ENCODE measurements at places on chromosomes 5 and 9.

DNA sequence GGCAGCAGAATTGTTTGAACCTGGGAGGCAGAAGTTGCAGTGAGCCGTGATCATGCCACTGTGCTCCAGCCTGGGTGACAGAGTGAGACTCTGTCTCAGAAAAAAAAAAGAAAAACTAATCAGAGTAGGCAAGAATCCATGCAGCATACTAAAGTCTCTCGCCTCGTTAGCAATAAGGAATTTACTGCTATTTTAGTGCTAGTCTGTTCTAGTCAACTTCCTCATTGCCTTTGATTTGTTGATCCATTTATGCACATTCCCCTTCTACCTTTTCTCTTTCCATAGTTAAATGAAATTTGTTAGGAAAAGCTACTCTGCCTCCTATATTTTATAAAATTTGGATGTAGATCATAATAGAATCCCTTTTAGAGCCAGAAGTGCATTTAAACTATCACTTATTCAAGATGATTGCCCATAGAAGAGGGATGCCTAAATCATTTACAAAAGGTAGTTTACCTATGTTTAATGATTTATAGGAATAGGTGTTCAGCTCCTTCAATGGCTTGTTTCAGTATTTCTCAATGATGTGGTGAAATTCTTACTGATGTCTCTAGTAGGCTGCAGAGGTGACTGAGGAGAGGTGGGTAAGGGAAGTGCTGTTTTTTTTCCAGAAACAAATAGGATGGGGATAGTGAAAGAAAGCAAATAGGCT lies 1.9 kb downstream of the LRRC19 start:
- DNase-seq: no peak
- no peak overlapping the region for H3K27ac ChIP-seq
- no peaks in the 10 kb centered on the region for H3K27me3 ChIP-seq
- H3K4me1 ChIP-seq: no peaks in the 10 kb centered on the region
- no peak overlapping the region for H3K4me3 ChIP-seq

DNA sequence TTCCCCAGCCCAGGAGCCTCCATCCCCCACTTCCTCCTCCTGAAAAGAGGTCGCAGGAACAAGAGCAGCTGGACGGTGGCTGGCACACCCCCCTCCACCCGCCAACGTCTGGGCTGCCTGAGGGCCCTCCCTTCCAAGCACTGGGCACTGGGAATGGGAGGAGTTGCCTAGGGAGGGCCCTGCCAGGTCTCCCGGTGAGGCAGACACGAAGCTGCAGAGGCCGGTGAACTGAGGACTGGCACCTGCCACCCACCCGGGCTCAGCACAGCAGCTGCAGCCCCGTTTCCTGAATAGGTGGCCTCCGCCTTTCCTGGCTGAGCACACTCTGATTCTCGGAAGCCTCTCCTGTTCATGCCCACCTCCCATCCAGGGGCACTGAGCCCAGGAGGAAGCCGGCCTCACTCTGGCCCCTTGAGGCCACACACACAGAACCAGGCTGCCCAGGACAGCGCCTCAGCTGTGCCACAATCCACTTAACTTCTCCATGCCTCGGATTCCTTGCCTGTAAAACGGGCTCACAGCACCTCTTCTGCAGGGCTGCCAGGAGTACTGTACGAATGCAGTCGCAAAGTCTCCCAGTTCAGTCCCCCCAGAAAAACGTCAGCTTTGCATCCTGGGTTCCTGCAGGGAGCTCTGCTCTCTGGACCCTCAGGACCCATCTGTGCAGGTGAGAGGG lies 1.3 kb downstream of the NPDC1 start:
- H3K27ac ChIP-seq: no peak overlapping the region
- peaks cover 5% of the 10 kb centered on the region for H3K4me1 ChIP-seq

- H3K27me3 ChIP-seq: no peaks in the 10 kb centered on the region
- no peak overlapping the region for H3K4me3 ChIP-seq
- DNase-seq: no peak
- peaks cover 30% of the 10 kb centered on the region for H3K36me3 ChIP-seq
Observed at GRCh38 chr9:99911600-99911999, 5.1 kb downstream of the STX17 start.

DNA sequence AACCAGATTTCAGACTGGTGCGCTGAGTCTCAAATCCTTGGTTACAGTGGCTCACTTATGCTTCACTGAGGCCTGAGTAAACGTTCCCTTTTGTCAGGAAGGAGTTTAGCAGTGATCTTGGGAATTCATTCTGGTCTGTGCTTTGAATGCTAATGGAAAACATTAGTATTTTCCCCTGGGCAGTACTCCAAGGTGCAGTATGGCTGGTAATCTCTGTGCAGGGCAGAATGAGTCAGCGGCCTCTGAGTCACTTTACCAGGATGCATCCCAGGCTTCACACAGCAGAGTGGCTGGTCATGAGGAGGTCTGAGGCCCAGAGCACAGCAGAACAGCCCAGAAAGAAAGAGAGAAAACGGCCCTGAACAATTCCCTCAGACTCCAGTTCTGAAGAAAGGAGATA lies 54.0 kb downstream of the PCA3 start:
- no peak overlapping the region for H3K4me3 ChIP-seq
- peaks cover 15% of the 10 kb centered on the region for H3K4me1 ChIP-seq
- peak overlapping the region; percentile 41 for H3K27ac ChIP-seq
- no peak for DNase-seq
- no peaks in the 10 kb centered on the region for H3K27me3 ChIP-seq

DNA sequence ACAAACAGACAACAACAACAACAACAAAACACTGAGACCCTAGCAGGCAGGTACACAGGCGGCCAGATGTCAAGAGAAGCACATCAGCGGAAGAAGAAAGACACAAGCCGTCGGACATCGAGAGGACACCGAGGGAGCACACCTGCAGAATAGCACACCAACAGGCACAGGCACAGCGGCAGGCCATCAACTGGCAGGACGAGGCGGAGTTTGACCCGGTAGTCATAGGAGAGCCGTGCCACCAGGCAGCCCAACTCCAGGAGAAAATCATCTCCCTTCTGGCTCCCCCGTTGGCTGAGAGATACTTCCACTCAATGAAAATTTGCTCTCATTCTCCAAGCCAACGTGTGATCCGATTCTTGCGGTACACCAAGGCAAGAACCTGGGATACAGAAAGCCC lies 352.1 kb upstream of the IZUMO3 start:
- H3K27ac ChIP-seq: no peak overlapping the region
- H3K4me3 ChIP-seq: no peak overlapping the region
- H3K4me1 ChIP-seq: no peaks in the 10 kb centered on the region
- H3K36me3 ChIP-seq: no peaks in the 10 kb centered on the region
- peaks cover 4% of the 10 kb centered on the region for H3K27me3 ChIP-seq

DNA sequence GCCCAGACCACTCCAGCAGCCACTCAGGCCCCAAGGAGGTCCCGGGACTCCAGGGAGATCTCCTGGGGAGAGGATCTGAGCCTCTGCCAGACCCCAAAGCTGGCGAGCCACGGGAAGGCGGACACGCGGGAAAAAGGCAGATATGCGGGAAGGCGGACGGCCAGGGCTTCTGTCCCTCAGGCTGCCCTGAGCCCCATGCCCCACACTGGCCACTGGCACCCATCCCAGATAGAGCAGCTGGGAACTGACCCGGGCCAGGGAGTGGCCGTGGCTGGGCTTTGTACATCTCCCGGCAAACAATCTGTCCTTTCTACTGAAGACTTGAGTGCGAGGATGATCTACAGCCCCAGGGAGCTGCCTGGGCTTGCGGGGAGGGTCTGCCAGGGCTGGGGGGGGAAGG lies 21.1 kb upstream of the NOTCH1 start:
- H3K4me3 ChIP-seq: no peak overlapping the region
- H3K36me3 ChIP-seq: no peaks in the 10 kb centered on the region
- no peaks in the 10 kb centered on the region for H3K27me3 ChIP-seq

GRCh38 chr5:9922719-9923118 lies 292.6 kb upstream of the TAS2R1 start:
- DNase-seq: no peak
- H3K4me1 ChIP-seq: peaks cover 10% of the 10 kb centered on the region
- no peak overlapping the region for H3K27ac ChIP-seq
- H3K27me3 ChIP-seq: no peaks in the 10 kb centered on the region
- no peak overlapping the region for H3K4me3 ChIP-seq

DNA sequence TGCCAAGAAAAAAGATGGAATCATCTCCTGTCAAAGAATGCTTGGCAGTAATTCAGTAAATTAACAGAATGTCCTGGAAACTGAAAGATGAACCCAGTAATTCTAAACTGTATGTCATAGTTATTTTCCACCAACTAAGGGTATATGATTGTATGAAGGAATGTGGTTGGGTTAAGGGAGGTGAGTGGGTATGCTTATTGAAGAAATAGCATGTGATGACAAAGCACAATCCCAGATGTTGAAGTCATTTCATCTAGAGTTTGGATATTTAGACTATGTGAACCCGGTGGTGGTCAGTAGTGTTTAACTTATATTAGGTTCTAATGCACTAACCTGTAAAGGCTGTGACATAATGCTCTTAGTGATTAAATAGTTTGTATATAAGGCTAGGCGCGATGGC lies 87.3 kb downstream of the CDKN2A start:
- no peaks in the 10 kb centered on the region for H3K4me1 ChIP-seq
- peaks cover 66% of the 10 kb centered on the region for H3K36me3 ChIP-seq
- H3K27me3 ChIP-seq: no peaks in the 10 kb centered on the region
- no peak overlapping the region for H3K27ac ChIP-seq
- no peak for DNase-seq
- H3K4me3 ChIP-seq: no peak overlapping the region

DNA sequence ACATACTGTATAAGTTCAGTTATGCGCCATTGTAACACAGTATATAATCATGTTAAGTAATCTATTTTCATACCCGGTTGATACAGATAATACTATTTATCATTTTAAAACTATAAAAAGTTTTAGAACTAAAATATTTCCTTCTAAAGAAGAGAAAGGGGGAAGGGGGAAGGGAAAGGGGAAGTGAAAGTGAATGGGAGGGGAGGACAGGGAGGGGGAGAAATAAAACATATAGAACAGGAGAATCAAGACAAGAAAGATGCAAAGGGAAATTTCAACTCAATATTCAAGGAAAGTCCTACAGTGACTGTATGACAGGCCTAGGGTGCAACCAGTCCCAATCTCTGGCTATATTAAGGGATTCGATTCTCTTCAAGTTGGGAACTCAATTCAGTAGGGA lies 1278.8 kb downstream of the MAT2B start:
- H3K27ac ChIP-seq: no peak overlapping the region
- DNase-seq: no peak
- no peak overlapping the region for H3K4me3 ChIP-seq
- no peaks in the 10 kb centered on the region for H3K4me1 ChIP-seq
- no peaks in the 10 kb centered on the region for H3K36me3 ChIP-seq
- H3K27me3 ChIP-seq: no peaks in the 10 kb centered on the region

DNA sequence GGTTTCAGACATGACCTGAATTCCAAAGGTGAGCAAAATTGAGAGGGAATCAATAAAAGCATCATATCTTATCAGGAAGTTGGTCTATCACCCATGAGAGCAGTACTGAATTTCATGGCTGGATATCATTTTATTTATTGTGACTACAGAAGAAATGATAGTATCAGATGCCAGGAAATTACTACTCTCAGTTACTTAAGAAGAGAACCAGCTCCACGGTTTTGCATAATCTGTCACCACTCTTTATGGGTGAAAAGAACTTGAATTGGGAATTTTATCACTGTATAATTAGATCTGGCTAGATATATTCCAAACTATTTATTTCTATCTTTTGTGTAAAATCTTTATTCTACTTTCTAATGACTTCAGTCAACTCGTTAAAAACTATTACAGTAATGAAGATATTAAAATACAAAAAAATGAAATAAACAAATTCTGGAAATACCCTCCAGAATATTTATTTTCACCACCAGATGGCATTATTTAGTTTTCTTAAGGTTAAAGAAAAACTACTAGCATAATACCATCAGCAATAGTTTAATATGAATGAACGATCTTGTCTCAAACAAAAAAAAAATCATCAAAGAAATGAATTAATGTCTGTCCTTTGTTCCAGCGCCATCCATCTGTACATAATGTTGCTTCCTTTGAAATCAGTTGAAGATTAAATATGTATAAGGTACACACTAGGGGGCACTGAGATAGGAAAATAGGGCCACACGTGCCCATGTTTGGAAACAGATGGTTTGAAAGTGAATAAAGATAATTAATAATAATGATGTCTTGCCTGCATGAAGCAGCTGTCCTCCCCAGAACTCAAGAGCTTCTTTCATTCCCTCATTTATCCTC lies 84.7 kb upstream of the SLCO6A1 start:
- H3K27me3 ChIP-seq: no peaks in the 10 kb centered on the region
- H3K4me3 ChIP-seq: no peak overlapping the region
- H3K27ac ChIP-seq: no peak overlapping the region
- peaks cover 10% of the 10 kb centered on the region for H3K4me1 ChIP-seq
- no peaks in the 10 kb centered on the region for H3K36me3 ChIP-seq

DNA sequence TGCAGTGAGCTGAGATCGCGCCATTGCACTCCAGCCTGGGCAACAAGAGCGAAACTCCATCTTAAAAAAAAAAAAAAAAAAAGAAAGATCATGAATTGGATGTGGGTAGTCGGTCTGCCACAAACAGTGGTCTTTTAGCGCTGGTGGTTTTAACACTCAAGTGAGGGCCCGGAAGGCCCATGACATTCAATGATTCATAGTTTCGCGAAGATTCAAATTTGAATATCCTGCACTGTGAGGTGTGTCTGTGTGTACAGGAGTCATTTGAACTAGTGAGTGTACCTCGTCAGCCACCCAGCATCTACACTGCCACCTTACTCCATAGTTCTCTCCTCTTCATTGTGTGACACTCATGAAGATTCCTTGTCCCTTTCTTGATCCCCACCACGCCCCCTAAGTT lies 41.3 kb downstream of the CFAP77 start:
- no peaks in the 10 kb centered on the region for H3K36me3 ChIP-seq
- H3K4me1 ChIP-seq: no peaks in the 10 kb centered on the region
- no peak for DNase-seq
- H3K4me3 ChIP-seq: no peak overlapping the region

DNA sequence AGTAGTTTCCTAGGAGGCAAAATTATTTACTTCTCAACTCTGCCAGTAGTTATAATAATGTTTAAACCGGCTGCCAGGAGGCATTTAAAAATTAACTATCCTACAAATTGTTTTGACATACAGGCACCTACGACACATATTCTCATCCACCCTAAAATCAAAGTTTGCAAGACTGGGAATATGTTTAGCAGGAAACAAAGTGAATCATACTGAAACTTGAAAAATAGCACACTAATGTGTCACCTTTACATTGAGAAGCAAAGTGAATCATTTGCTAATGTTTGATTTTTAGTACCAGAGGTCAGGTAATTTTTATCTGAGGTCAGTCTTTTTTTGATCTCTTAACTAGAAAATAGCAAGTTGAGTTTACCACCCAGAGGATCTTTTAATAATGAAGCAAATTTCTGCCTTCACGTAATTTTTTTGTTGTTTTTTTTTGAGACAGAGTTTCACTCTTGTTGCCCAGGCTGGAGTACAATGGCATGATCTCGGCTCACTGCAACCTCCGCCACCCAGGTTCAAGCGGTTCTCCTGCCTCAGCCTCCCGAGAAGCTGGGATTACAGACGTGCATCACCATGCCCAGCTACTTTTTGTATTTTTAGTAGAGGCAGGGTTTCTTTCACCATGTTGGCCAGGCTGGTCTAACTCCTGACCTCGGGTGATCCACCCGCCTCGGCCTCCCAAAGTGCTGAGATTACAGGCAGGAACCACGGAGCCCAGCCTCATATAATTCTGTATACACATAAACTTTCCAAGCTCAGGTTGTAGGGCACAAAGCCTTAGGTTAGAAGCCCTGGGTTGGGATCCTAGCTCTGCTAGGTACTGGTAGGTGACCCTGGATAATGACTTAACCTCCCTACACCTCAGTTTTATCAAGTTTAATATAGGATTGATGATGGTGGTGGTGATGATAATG lies 124.3 kb downstream of the UGCG start:
- H3K27ac ChIP-seq: no peak overlapping the region
- no peak overlapping the region for H3K4me3 ChIP-seq
- H3K27me3 ChIP-seq: no peaks in the 10 kb centered on the region
- peaks cover 2% of the 10 kb centered on the region for H3K36me3 ChIP-seq
- H3K4me1 ChIP-seq: no peaks in the 10 kb centered on the region

Data from mesothelial cell of epicardium (in vitro differentiated cells).